Inflammatory macrophage treated with lipopolysaccharide for 1 hour (primary cell): ENCODE measurements at places on chromosomes 4 and X.

- DNase-seq, result no peak
These were observed 102.5 kb upstream of the GABRA2 start for GRCh38 chr4:46492394-46492793.

DNA sequence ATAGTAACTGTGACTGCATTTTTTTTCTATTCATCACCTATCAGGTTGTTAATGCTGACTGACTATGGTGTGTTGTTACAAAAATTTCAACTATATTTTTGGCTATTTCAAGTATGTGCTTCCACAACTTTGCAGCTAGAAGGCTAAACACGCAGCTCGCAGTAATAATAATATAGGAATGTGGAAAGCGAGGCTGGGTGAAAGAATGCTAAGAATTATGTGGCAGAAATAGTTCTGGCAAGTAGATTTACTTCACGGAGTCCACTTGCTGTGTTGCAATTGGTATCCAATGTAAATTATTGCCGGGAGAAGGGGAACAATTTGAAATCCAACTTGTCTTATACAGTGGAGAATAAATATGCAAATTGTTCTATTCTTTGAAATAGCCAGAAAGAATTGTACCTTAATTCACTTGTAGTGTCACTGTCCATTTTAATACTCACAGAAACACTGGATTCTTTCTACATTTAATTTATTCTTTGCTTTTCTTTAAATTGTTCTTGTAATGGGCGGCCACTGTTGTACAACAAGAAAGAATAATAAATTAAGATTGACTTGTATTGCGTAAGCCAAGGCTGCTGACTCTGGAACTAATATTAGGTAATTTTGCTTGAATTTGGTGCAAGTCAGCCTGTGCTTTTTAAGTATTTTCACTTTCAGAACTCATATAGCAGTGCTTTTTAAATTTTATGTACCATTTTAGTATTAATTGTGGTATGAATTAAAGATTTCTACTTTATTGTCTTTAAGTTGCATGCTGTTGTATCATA lies 154.9 kb downstream of the FRMPD4 start:
- no peak for DNase-seq

DNA sequence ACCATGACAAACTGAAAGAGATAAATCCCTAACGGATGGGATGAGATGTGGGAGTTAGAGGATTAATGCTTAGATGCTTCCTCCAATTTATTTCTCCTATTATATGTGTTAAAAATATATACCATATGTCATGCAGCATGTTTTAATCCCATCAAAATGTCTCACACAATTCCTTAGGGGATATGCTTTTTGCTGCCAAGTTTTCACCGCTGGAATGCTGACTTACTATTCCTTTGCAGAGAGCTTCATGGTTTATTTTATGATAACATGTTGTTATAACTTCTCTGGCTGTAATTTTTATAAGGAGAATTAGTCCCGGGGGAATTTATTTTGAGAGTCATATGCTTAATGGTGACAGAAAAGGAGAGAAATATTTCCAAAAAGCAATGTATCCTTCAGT lies 670.3 kb downstream of the IL1RAPL1 start:
- no peak for DNase-seq

DNA sequence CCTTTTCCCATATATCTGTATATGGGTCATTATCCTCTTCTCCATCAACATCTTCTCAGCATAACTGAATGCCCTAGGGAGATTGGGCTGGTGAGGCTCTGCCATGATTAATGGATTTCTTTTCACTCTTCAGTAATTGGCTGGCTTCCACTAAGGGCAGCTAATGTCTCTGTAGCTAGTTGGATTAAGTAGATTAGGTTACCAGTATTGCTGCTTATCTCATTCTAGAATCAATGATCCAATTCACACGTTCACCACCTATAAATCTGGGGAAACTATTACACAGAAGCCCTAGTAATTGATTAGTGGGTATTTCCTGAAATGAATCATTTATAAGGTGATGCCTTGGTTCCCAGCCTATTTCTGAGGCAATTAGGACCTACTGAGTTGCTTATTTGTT lies 94.8 kb downstream of the KDR start:
- no peak for DNase-seq

GRCh38 chr4:33407496-33407895 lies 2687.3 kb downstream of the PCDH7 start:
- DNase-seq, result no peak

DNA sequence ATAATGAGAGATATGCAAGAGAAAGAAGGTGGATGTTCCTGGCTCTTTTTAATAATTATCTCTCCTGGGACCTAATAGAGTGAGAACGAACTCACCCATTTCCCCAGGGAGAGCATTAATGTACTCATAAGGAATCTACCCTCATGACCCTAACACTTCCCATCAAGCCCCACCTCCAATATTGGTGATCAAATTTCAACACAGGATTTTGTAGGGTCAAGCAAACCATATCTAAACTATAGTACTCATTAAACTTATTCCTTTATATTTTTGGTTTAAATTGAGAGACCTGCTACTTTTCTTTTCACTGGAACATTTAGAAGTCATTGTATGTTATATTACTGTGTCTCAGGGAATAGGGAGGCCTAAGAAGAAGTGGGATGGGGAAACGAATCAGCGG lies 2.6 kb downstream of the UGT2A3 start:
- no peak for DNase-seq

DNA sequence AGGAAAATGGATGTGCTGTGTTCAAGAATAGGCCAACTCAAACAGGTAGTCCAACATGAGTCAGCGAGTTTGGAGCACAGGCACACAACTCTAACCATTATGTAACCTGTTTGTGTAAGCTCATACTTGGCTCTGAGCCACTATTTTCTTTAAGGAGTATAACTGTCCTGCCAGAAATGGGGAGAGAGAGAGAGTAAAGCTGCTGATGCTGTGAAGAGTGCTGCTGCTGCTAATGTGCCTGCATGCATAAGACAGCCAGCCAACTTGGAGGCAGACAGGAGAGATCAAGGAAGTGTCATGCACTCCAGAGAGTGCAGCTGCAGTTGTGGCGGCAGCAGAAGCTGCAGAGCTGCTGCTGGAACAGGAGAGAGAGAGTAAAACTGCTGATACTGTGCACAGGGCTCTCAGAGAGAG lies 11.7 kb upstream of the STATH start:
- no peak for DNase-seq

DNA sequence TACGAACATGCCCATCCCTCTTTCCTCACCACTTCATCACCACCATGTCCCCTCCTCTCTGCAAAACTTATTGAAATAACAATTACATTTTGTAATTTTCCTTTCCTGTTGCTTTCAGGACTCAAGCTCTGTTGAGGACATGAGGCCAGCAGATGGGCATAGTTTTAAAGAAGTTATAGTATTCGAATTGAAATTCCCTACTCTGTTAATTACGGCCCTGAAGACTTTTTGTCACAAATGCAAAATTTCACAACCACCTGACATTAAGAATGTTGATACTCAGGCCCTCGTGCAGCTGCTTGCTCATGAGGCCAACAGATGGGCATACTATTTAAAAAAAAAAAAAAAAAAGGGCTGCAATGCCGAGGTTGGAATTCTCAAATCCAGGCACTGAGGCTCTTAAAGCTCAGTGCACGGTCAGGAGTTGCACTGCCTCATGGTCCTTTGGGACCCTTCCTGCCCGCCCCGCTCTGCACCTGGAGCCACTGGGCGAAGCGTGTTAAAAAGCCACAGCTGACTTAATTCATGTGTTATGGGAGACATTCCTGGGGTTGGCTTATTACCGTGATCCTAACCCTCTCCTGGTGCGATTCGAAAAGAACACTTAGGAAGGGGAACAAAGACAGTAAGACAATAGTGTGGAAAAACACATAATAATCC lies 34.2 kb upstream of the FAT1 start:
- DNase-seq, result no peak

DNA sequence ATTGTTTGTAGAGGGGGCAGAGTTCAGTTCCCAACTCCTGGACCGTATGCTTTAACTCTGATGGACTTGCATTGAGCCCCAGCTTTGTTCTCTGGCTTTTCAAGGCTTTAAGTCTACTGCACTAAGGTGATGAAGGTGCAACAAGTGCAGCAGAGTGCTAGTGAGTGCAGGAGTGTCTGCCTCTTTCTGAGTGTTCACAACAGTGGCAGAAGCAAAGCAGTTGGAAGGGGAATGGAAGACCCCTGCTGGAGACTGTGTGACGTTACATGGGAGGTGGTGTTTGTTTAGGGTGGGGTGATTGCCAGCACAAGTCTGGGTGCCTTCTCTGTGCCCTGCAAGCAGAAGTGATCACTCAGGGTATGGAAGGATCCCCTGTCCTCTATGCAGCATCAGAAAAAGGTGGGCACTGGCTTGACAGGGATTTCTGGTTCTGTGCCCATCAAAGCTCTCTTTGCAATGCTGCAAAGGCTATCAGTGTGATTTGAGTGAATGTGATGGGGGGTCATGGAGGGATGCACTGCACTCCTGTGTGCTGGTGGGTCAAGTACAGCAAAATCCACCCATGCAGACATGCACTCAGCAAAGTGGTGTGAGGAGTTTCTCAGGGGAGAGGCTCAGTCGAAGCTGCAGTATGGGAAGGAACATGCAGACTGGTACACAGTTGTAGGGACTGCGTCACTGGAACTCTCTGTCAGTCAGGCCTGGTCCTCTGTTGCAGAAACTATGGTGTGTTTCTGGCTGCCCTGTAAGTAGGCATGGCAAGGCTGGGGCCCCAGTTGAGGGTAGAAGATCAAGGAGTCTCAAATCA lies 70.9 kb upstream of the UGT2B7 start:
- DNase-seq, result no peak

DNA sequence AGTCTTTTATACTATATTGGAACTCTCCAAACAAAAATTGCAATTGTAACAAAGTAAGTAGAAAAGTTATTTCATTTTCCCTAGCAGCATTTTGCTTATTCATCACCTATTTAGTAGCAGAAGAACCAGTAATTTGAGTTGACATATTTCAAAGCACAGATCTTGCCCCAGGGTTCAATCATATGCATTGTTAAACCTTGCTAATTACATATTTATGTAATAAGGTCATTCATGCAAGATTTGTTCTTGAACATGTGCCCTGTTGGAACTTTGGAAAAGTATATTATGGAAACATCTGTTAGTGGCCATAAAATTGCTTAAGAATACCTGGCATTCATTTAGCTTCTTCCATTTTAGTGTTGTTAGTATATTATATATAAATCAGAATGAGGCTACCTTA lies 191.7 kb downstream of the TLL1 start:
- no peak for DNase-seq

- no peak for DNase-seq
These were observed 239.1 kb downstream of the CAMK2D start for GRCh38 chr4:113522433-113522832.

DNA sequence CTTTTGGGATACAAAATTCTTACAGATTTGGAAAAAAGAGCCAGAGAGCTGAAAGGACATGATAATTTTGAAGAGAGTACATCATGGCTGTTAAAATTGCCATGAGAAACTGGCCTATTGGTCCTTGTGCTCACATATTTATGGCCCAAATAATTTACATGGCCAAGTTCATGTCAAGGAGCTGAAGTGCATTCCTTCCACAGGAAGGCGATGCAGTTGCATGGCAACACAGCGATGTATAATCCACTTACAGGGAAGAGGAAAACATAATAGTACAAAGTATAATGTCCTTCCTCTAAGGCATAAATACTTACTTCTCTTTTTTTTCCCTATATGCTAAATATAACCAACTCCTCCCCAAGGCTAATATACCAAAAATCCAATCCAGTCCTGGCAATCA lies 914.5 kb upstream of the AGA start:
- DNase-seq, result no peak

DNA sequence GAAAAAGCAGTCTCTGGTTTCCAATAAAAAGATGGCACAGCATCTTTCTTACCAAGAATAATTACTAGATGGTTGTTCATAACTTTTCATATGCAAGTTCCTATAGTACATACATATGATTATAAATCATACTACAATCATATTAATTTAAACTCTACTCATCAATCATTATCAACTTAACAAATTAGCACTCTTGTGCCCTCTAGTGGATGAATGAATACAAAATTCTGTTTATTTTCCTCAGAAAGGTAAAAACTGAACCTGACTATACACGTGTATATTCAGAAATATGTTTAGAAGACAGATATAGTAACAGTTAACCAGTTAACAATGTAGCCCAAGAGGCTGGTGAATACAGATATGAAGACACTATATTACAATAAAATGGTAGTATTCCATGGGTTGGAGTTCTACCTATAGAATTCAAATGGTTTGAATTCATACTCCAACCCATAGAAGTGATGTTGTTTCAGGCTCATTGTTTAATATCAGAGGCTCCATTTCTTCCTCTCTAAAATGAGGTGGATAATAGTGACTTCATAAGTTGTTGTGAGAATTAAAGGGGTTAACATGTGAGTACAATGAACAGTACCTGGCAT lies 100.0 kb downstream of the ADAMTS3 start:
- no peak for DNase-seq

DNA sequence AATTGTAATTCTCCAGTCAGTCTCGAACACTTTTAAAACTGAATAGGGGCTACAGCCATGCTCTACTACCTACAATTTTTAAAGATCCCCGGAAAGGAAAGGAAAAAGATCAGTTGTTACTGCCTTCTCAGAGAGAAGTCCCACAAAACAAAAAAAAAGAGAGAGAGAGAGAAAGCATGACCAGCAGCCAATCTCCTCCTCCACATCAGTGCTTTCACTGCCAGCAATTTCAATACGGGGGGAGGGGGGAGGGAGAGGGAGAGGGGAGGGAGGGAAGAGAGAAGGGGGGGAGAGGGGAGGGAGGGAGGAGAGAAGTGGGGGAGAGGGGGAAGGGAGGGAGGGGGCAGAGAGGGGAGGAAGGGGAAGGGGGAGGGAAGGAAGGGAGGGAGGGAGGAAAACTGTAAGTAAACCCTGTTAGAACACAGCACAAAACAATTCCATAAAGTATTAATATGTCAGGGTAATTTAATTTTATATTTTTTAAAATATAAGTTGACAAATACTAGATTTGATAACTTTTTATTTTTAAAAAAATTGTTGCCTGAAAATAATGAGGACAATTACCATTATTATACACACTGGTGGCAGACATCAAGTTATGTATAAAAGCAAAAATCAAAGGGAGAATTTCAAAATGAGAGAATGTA lies 108.0 kb downstream of the LRBA start:
- no peak for DNase-seq

DNA sequence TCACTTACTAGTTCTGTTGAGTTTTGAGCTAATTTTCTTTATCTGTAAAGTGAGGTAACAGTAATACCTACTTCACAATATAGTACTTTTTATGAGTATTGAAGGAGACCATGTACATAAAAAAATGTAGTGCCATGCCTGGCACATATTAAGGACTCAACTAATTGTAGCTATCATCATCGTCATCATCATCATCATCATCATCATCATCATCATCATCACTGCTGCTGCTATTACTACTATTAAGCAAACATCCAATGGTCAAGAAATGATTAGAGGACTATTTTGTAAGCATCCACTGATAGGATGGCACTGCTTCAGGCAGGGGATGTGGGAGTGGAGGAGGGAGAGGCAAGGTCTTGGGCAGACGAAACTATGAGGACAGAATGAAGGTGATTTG lies 47.4 kb upstream of the GPR101 start:
- DNase-seq, result no peak

DNA sequence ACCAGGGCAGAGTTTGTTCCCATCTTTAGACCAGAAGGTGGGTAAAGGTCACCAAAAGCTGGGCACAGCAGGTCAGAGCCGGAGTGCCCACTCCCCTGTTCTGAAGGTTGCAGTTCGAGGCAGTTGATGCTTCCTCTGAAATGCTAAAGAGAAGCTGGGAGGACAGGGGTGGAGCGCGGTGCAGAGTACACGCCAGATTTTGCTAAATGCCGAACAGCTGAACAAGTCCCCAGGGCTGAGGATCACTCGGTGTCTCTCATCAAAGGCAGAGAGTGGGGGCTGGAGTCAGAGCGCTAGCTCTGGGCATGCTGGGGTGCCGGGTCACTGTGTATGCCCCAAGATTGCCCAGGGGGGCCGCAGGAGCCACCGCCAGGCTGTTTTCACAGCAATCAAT lies 197.0 kb downstream of the BCOR start:
- no peak for DNase-seq
